Sigmoid colon (tissue), 7 donors: ENCODE measurements at places on chromosomes 11 and 22.
A peak's percentile ranks its signal among the peaks of the same experiment; 100 is the strongest.

GRCh38 chr11:14079011-14079410 is 116.5 kb downstream of the SPON1 start:
- no peak for DNase-seq

DNA sequence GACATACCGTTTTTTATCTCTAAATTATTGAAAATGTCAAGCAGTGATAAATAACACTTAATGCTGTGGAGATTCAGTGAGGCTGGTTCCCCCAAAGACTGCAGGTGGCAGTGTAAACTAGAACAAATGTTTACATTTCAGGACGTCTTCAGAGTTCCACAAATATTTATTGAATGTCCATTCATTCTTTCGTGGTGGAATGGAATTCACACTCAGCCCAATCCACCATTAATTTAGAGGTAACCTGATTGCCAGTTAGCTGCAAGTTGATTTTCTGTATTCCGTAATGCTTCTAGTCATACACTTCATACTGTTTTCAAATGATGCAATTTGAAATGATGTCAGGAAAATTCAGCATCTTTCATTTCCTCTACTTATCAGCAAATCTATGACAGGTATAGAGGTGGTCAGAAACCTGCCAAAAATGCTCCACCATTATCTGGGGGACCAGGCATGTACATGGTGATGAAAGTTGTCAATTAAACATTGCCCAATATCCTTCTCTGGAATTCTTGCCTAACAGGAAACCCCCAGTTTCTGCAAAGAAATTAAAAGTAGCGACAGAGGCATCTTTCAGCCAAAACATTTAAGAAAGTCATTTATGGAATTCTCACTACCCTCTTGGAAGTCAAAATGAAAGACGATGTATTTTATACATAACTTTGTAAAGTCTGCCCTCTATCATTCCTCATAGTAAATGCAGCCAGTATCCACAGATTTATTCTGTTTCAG is 94.3 kb upstream of the BMAL1 start:
- no peak for DNase-seq

DNA sequence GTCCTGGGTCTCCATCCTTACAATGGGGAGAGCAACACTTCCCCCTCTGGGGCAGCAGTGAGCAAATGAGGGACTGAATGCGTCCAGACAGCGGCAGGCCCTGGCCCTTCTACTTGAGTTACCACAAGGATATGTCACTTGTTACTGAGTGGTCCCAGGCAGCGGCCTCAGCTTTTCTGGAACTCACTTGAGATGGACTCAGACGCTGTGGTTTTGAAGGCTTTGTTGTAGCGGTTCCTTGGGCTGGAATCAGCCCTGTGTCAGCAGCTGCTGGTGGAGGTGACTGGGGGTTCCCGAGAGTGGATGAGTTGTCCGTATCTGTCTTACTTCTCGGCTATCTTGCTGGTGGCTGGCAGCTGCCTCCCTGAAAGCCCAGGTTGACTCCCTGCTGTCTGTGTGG is 77.0 kb downstream of the MICAL2 start:
- no peak for DNase-seq

DNA sequence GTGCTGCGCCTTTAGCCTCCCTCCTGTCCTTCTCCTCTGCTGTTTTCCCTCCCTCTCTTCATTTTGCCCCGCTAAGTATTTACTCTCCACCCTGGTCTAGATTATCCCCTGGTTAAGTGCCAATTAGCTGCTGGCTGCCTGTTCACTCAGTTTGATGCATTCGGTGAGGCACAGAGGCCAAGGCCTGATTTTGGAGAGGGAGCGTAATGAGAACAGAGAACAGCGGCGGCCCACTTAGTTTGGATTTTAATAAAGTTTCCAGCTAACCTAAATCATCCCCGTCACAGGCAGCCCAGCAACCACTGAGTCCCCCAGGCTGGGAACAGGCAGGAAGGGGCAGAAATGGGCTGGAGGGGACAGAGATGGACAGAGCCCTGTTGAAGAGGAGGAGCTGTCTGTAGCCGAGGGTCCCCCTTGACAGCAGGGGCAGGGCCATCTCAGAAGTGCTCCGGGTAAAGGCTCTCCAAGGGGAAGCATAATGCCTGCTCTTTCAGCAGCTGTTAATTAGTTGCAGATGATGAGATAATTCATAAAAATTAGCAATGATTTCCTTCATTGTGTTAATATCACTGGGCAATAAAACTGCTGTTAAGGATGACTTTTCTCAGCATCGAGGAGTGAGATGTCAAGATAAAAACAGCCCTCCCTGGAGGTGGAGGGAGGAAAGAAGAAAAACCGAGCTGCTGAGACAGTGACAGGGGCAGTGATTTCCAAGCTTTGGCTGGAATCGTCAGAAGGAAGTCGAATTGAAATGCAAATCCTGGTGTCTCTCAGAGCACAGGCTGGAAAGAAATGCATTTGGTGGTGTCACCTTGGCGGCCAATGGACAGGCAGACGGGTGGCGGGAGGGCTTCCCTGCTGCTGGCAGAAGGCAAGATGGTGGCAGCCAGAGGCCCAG is 170.1 kb downstream of the GRIK4 start:
- DNase-seq, result no peak

- no peak for DNase-seq
Observed at GRCh38 chr22:35684732-35685131, 32.9 kb upstream of the APOL5 start.

DNA sequence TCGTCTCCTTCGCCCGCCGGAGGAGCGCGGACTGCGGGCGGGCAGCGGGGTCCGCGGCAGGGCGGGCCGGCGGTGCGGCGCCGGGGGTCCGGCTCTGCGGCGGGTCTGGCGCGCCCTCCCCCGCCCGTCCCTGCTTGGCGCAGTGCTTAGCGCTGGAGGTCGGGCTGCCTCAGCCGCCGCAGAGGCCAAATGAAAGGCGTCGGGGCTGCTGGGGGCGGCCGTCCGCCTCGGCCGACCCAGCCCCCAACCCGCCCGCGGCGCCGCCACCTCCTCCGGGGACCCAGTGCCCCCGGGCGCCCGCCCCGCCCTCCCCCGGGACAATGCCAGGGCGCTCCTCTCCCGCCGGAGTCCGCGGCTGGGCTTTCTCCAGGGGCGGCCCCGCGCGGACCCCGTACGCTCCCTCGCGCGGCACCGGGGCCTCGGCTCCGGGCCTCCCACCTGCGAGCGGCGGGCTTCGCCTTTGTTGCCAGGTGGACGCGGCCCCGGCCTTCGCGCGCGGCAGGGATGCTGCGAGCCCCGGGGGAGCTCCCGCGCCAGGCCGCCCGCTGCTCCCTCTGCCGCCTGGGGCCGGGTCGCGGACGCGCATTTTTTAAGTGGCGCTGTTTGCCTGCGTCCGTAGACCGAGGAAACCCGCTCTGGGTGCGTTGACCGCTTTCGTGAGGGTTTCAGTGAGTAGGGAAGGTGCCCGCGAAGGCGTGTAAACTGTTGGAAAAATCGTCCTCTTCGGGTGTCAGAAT is 583 bp downstream of the APLP2 start:
- DNase-seq, result peak; percentile 77

- no peak for DNase-seq
Observed at GRCh38 chr11:35623621-35624168, 5.4 kb downstream of the FJX1 start.

DNA sequence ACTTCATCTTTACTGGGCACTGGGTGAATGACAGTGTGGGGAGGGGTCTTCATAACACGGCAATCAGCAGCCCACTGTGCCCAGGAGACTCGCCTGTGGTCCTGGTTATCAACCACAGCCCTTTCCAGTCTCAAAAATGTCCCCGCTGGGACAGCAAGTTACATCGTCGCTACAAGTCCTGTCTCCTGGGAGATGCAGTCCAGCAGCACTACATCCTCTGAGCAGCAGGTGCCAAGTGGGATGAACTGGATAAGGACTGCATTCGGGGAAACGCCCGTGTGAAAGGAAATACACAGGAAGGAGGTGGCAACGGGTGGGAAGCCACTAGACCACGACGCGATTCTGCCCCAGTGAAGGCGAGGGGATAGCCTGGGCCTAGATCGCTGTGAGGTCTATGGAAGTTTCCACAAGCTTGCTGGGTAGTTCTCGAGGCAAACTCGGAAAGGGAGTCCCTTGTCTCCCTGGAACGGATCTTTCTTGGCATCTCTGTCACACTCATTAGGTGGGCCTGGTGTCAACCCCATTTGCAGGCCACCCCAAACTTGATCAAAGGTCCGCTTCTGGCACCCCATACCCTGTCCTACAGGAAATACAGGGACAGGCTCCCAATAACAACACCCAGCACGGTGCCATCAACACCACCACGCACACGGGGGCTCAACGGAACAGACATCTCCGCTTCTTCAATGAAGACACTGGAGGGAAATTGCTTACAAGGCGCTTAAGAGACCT is 4.4 kb downstream of the ASCL2 start:
- no peak for DNase-seq

DNA sequence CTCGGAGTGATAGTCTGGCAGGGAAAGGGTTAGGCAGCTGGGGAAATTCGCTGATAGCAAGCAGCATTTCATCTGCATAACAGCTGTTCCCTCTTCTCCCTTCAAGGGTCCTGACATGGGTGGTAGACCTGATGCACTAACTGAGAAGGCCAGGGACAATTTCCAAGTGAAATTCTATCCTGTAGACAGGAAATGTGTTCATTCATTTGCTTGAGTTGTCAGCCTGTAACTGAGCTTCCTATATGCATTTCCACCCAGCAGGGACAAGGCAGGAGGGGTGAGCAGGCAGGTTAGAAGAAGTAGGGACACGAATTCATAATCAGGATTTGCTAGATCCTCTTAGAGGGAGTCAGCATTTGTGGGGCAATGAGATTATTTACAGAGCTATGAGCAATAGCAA is 154.3 kb upstream of the NCAM1 start:
- DNase-seq, result no peak

- no peak for DNase-seq
Observed at GRCh38 chr11:70145071-70145470, 58.0 kb upstream of the FADD start.

DNA sequence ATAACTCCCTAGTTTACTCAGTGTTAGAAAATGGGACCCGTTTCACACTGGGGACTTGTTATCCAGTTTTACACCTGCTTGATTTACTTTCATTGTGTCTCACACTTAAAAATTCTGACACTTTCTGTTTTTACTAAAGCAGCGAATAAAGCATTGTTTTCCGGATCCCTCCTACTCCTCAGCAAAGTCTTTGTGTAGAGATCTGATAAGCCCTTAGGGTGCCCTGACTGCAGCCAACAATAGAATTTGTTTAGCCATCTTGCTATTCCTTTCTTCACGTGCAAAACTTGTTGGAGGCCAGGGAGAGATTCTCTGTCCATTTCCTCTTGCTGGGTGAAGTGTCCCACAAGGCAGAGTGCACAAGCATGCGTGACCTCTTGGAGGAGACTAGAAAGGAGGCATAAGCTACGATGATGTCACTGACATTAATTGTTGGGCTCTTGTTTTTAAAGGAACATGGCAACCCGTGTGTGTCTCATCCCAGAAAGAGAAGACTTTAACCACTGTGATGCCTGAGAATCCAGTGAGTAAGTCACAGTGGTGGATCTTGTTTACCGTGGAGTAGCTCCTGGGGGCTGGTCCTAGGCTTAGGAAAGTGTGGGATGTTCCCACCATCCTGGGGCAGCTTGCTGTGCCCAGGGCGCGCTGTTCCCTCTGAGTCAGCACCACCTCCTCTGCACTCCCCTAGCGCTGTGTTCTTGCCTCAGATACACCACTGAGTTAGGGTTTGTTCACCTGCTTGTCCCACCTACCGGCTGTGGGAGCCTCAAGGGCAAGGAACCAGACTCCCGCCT is 27.7 kb downstream of the MICAL2 start:
- peak; percentile 65 for DNase-seq

DNA sequence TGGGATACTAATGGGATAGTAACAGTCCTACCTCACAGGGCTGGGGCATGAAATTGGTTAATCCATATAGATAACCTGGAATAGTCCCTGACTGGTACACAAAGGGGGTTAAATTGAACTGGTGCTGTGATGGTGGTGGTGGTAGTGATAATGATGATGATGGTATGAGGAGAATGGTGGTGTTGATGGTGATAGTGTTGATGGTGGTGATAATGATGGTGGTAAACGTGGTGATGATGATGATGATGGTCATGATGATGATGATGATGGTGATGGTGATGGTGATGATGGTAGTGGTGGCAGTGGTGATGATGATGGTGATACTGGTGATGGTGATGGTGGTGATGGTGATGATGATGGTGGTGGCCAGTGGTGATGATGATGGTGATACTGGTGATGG is 38.7 kb downstream of the SMIM38 start:
- no peak for DNase-seq

DNA sequence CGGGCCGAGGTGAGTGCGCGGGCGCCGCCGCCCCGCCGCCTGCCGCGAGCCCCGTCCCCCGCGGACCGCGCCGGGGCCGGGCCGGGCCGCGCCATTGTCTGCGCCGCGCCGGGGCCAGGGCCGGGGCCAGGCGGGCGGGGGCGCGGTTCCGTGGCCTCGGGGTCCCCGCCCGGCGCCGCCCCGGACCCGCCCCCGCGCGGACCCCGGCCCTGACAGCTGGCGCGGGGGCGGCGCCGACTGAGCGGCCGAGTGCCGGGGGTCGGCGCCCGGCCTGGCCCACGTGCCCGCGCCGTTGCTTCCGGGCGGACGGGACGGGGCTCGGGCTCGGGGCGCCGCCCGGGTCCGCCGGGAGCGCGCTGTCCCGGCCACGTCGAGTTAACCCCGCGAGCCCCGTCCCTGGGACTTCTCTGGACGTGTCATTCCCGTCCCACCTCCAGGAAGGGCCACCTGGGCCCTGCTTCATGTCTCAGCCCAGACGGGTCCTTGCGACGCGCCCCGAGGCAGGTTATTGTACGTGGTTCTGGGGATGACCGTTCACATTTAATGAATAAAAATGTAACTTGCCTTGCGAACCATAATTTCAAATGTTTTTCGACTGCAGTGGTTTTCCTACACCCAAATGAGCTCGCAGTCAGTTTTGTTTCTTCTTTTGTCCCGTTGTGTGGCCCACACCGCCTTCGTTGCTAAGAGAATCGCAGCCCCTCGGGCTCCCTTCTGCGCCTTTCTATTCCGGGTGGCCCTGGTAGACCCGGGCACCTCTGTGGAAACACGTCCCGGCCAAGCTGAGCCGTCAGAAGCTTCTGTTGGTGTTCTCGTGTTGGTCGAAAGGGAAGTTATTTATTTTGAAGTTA is 562 bp downstream of the ZBED4 start:
- DNase-seq, result no peak

DNA sequence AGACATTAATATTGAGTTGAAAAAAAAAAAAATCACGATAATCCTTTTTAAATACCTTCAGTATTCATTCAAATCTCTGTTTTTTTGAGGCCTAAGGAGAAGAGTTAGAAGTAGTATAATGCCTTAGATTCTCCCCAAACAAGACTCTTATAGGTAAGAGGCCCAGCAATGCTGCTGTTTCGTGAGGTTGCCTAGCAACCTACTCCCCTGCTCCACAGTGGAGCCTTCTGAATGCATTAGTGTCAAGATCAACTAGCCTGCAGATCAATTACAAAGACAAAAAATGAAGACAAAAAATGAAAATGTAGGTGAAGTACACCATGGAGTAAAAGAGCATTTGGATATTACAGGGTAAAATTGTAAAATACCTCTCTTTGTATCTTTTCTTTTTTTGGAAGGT is 229.8 kb upstream of the LUZP2 start:
- no peak for DNase-seq
